ENCODE measurements at places on chromosomes 4 and X.

DNA sequence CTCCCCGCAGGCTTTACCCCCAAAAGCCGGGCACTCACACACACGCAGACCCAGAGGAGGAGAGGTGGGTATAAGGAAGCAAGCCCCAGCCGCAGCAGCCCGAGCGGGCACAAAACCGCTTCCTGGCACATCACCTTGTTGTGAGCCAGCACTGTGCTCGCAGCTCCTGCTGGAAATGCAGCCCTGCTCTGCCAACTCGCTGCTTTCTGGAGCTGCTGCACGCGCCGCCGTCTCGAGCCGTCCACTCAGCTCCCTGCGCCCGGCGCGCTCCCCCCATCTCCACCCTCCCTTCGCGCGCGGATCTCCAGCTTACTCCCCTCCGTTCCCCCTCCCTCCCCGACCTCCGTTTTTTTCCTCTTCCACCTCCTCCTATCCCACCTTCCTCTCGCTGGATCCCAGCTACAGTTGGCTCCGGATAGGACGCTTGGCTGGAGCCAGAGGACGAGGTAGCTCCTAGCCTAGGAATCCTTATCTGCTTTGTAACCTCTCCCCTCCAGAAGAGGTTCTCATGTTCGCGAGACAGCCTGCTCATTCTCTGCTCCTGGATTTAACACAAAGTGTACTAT, at the start of gene SPOCK3:
Gene SPOCK3, minus strand, starts transcription at position 179 of the 566 bp plus-strand sequence.
- no peak for DNase-seq

- no peak for DNase-seq
Observed at GRCh38 chrX:10009741-10010140, 42.6 kb downstream of the CLDN34 start.

- no peak for DNase-seq
Observed at GRCh38 chr4:8897251-8898167, 25.9 kb upstream of the HMX1 start.

- no peak for DNase-seq
Observed at GRCh38 chrX:140548985-140549384, 44.1 kb upstream of the SOX3 start.

DNA sequence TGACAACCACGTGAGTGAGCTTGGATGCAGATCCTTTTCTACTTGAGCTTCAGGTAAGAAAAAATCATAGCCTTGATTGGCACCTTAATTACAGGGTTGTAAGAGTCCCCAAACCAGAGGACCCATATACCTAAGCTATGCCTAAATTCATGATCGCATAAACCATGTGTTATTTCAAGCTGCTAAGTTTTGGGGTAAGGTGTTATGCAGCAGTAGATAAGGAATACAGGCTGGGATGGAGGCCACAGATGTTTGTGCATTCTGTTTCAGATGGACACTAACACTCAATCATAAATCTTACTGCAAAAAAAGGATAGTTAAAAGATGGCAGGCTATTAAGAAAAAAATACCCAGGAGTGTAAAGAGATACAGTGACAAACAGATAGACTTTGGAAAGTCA, 112.3 kb downstream of the ASB9 start:
- no peak for DNase-seq

GRCh38 chr4:122118243-122118642, 33.9 kb upstream of the BLTP1 start:
- DNase-seq: no peak

GRCh38 chr4:96003951-96004740, 164.3 kb downstream of the PDHA2 start:
- no peak for DNase-seq

DNA sequence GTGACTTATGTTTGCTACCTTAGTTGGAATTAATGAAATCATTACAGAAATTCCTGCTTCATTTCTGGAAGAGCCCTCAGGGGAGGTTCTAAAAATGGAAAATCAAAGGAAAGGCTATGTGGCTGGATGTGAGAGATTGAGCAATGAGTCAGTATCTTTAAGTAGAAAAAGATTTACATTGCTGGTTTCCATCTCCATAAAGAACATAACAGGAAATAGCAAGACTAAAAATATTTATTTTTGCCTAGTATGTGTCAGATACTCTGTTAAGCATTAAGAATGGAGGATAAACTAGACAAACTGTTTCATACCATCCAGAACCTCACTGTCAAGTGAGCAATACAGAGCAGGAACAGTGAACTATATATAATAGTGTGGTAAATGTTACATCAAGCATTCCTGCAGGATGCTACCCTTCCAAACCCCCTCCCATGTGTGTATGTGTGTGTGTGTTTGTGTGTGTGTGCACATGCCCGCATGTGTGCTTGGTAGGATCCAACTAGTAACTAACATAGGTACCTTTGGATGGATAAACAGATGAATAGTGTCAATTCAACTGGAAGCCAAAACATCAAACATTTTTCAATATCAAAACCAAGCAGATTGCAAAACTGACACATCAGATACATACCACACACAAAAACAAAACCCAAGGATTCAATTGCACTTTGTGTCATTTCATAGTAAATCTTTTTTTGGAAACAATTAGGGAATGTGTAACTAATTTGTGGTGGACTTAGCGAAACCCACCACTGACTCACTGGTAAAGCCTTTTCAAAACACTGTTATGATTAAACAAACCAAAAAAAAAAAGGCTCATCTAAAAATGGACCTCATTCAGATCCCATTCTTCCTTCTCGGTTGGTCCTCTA, 223.4 kb downstream of the SHROOM3 start:
- no peak for DNase-seq

Measured in stimulated activated CD4-positive, alpha-beta T cell treated with anti-CD3 and anti-CD28 coated beads, Interleukin-1b, Interleukin-23, amount 100 ng/mL, for 24 hours (primary cell).